ENCODE measurements at places on chromosomes 6 and 20. TPM values are rescaled to one million over a fixed set of nuclear protein-coding genes. Genes with fewer than 3 reads are reported as not detected.

Gene PPP1R3D
- total RNA-seq: 4.4 TPM

Gene BHLHE23
- not detected for total RNA-seq

Gene TMEM14C
- total RNA-seq: 81.7 TPM

Gene SFT2D1
- 54.2 TPM for total RNA-seq

Gene BMP7
- total RNA-seq: 0.41 TPM

Gene AIF1
- 96.1 TPM for total RNA-seq

Gene NKX2-2
- total RNA-seq: not detected

Gene BTN1A1
- not detected for total RNA-seq

Gene VARS2
- total RNA-seq: 81.1 TPM

Gene NRSN2
- total RNA-seq: 7.5 TPM

Gene BTBD3
- total RNA-seq: 11.6 TPM

Gene CST2
- total RNA-seq: not detected

Gene CLPSL1
- not detected for total RNA-seq

Measured in activated CD4-positive, alpha-beta T cell treated with anti-CD3 and anti-CD28 coated beads for 36 hours (primary cell).